Activated T-helper 17 cell treated with anti-CD3 and anti-CD28 coated beads, Interleukin-2, amount 50 U/mL, for 72 hours (primary cell): ENCODE measurements at places on chromosomes 4 and X. TPM values are rescaled to one million over a fixed set of nuclear protein-coding genes. Genes with fewer than 3 reads are reported as not detected.

The TMPRSS11E gene
- total RNA-seq, result not detected

DNA sequence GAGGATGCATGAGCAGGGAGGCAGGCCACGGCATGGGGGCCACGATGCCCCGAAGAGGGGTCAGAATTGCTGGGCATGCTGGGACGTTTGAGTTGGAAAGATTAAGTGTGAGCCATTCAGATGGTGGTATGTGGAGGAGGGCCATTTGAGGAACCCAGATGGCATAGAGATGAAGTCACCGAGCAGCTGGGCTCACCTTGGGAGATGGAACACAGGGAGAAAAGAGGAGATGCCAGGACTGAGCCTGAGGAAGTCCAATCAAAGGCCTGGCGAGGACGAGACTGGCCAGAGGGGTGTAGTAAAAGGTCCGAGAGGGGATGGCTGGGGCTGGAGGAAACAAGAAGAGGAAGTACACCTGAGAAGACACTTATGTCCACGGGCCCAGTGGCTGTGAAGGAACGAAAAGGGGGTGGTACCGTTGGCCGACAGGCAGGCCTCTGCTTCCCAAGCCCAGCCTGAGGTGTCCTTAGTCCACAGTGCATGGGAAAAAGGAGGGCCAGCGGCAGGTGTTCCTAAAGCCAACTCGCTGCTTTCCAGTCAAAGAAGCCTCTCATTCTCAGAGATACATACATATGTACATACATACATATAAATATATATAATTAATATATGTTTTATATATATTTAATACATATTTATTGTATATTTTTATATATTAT lies 54.6 kb upstream of the CLCN4 start:
- H3K4me3 ChIP-seq, result no peak overlapping the region
- no peak for ATAC-seq
- H3K27ac ChIP-seq, result no peak overlapping the region
- H3K4me1 ChIP-seq, result peaks cover 14% of the 10 kb centered on the region
- peaks cover 14% of the 10 kb centered on the region for H3K36me3 ChIP-seq

- H3K36me3 ChIP-seq, result no peaks in the 10 kb centered on the region
- no peaks in the 10 kb centered on the region for H3K27me3 ChIP-seq
- ATAC-seq, result no peak
- no peaks in the 10 kb centered on the region for H3K4me1 ChIP-seq
Measured at GRCh38 chr4:62210486-62210885, 1010.4 kb downstream of the ADGRL3 start.

DNA sequence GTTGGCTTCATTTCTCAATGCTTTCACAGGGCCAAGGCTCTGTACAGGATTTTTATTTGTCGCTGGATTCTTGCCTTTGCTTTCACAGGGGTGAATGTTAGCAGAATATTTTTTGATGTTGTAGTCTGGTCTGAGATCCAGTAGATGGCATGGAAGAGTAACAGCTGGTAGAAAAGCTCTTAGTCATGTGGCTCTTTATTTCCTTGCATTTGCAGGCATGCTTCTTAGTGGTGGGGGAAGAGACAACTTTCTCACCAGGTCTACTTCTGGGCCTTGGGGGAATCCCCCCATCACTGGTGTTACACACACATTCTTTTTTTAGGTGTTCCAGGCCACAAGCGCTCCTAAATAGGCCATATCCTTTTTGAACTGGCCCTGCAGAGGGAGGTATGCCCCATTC lies 58.2 kb upstream of the DKK2 start:
- H3K27me3 ChIP-seq, result no peaks in the 10 kb centered on the region
- peak; percentile 85 for ATAC-seq
- no peaks in the 10 kb centered on the region for H3K4me1 ChIP-seq
- H3K27ac ChIP-seq, result no peak overlapping the region
- no peak overlapping the region for H3K4me3 ChIP-seq
- H3K36me3 ChIP-seq, result no peaks in the 10 kb centered on the region

The S100G gene
- total RNA-seq, result not detected

DNA sequence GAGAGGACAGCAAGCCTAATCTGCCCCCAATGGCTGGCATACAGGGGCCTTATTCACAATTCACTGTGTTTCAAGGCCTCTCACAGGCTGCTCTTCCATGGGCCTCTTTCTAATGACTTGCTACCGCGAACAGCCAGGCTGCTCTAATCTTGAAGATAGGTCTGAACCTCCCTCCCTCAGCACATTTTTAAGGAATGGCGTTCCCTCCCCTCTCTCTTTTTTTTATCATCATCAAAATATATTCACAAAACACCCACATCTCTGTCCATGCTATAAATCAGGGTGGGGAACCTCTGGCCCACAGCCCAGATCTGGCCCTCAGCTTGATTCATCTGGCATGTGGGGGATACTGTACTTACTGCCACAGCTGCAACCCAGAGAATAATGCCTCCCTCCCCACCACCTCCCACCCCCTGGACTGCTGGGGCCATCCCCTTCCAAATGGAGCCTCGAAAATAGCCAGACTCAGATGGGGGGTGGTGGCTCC lies 76.2 kb upstream of the PLAC1 start:
- no peaks in the 10 kb centered on the region for H3K4me1 ChIP-seq
- no peak overlapping the region for H3K4me3 ChIP-seq
- H3K27ac ChIP-seq, result no peak overlapping the region
- no peak for ATAC-seq
- no peaks in the 10 kb centered on the region for H3K36me3 ChIP-seq

DNA sequence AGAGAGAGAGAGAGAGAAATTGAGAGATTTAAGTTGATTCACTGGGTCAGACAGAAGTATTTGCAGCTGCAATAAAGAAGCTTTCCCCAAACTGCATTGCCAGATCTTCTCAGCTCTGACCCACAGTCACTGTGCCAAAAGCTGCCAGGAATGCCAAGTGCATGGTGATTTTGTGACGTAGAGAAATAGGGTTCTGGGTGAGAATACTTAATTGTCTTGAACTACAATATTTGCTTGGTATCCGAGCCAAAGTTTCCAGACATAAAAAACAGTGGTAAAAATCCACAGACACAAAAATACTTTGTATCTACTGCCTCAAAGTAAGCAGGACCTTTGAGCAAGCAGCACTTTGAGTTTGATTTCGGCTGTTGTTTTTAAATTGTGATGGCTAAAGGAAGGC lies 331.1 kb downstream of the GRID2 start:
- no peaks in the 10 kb centered on the region for H3K36me3 ChIP-seq
- ATAC-seq, result no peak
- no peaks in the 10 kb centered on the region for H3K4me1 ChIP-seq
- H3K4me3 ChIP-seq, result no peak overlapping the region

The TBC1D25 gene
- 19.4 TPM for total RNA-seq

GRCh38 chr4:159764343-159764952 lies 661.6 kb downstream of the RAPGEF2 start:
- no peak for ATAC-seq
- H3K4me3 ChIP-seq, result no peak overlapping the region
- H3K27ac ChIP-seq, result no peak overlapping the region
- no peaks in the 10 kb centered on the region for H3K36me3 ChIP-seq

DNA sequence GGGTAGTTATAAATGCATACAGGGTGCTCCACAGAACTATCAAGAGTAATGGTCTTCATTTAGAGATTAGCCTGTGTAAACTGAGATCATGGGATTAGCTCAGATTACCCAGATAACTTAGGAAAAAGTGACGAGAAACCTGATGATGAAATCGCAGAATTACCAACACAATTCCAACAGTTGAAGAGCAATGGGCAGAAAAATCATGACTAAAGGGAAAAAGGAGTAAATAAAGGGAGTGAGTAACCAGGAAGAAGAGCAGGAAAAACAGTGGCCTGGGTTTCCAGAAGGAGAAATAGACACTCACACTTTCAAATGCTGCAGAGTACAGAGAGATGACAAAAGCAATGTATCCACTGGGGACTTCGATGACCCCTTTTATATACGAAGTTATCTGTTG lies 817.3 kb downstream of the TRIML1 start:
- H3K27me3 ChIP-seq, result no peaks in the 10 kb centered on the region
- H3K4me1 ChIP-seq, result no peaks in the 10 kb centered on the region
- H3K36me3 ChIP-seq, result no peaks in the 10 kb centered on the region
- ATAC-seq, result no peak
- H3K27ac ChIP-seq, result no peak overlapping the region
- H3K4me3 ChIP-seq, result no peak overlapping the region

The USP26 gene
- total RNA-seq, result not detected

The PCDH10 gene
- not detected for total RNA-seq

The FAM193A gene
- total RNA-seq, result 28.9 TPM

The PPA2 gene
- total RNA-seq, result 59.3 TPM

- no peak overlapping the region for H3K4me3 ChIP-seq
- peaks cover 4% of the 10 kb centered on the region for H3K4me1 ChIP-seq
- peaks cover 4% of the 10 kb centered on the region for H3K27me3 ChIP-seq
- H3K27ac ChIP-seq, result no peak overlapping the region
- no peak for ATAC-seq
Measured at GRCh38 chrX:1895583-1895982, 280.7 kb downstream of the ASMT start.

The TMPRSS11A gene
- not detected for total RNA-seq
